Activated T-cell treated with anti-CD3 and anti-CD28 coated beads for 1 hour (primary cell): ENCODE measurements at places on chromosomes 11 and 22.

DNA sequence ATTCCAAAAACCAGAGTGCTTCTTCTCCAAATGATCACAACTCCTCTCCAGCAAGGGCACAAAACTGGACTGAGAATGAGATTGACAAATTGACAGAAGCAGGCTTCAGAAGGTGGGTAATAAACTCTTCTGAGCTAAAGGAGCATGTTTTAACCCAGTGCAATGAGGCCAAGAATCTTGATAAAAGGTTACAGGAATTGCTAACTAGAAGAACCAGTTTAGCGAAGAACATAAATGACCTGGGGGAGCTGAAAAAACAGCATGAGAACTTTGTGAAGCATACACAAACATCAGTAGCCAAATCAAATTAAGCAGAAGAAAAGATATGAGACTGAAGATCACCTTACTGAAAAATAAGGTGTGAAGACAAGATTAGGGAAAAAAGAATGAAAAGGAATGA is 15.5 kb downstream of the OR52M1 start:
- DNase-seq: no peak

DNA sequence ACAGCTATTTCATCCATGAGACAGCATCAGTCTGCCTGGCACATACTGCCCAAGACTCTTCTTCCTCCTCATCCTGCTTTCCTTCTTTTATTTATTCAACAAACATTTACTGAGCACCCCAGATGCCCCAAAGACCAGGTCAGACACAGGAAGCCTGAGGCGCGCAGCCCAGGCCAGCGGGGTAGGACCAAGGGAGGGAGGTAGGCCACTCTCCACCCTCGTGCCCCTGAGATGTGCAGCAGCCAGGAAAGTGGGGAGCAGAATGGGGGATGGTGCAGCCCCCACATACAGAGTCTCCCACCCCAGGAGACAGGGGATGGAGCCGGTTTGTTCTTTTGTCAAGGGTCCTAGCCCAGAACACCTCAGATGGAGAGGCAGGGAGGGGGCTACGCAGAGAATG is 4.2 kb upstream of the IL2RB start:
- no peak for DNase-seq

GRCh38 chr22:47209547-47210023 is 447.1 kb downstream of the TBC1D22A start:
- DNase-seq: no peak

GRCh38 chr22:27108425-27109114 is 451.2 kb downstream of the MIAT start:
- no peak for DNase-seq

DNA sequence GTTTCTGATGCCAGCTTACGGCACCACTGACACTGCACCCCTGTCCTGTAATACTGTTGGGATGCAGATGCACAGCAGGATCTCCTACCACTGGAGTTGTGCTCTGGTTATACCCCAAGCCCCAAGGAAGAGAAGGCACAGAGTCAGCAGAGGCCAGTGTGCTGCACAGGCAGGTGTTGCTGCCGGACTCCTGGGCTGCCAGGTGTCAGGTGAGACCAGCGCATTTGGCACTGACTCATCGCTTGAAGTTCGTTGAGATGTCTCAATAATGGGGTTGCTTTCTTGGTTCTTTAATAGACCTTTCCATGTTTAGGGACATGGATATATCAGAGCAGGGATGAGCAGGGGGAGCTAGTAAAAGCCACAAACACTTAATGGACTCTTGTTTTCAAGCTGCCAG is 75.7 kb upstream of the TTC12 start:
- DNase-seq: no peak
